KBM-7 (cell line): ENCODE measurements at places on chromosomes 5 and 9.

DNA sequence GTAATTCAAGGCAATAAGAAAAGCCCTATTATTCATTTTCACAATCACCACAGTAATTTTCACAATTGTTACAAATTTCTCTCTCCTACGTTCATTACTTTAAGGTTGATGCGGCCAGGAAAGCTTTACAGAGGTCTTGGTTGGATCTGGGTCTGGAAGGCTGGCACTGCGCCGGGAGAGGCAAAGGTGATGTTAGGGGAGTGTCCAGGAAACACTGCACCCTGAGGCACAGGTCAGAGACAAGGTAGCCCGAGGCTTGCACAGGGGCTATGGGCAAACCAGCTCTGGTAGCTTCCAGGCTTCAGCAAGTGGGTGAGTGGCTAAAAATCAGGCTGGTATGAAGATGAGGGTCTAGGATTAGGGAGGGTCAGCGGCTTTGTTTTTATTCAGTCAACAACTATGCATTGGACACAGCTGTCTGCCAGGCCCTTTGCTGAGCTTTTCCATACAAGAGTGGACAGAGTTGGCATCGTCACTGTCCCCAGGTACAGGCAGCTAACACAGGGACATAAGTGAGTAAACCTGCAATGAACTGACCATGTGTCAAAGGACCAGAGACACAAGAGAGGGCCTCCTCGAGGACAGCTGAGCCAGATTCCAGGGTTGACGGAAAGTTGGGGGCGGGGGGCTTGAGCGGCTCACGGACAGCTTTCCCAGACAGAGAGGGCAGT lies 12.4 kb upstream of the TENT4A start:
- no peak for DNase-seq

DNA sequence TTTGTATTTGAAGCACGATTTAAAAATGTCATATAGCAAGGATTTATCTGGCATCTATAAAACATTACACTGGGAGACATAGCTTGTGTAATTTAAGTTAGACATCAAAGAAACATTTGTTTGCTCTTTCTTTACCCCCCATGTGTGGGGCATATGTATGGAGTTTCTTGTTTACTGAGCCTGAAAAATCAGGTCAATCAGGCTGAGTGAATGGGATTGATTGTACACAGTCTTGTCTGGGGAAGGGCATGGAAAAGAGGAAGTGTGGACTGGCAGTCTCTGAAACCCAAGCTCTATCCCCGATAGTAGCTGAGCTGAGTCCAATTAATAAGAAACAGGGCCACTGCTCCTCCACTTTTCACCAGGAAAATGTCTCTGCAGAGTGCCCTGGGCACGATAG lies 49.4 kb downstream of the SLC46A2 start:
- peak; percentile 25 for DNase-seq

- DNase-seq: no peak
These were observed 20.9 kb downstream of the FOXI1 start for GRCh38 chr5:170126626-170127025.

- no peak for DNase-seq
These were observed 5.3 kb downstream of the BRD3 start for GRCh38 chr9:134062461-134063087.

DNA sequence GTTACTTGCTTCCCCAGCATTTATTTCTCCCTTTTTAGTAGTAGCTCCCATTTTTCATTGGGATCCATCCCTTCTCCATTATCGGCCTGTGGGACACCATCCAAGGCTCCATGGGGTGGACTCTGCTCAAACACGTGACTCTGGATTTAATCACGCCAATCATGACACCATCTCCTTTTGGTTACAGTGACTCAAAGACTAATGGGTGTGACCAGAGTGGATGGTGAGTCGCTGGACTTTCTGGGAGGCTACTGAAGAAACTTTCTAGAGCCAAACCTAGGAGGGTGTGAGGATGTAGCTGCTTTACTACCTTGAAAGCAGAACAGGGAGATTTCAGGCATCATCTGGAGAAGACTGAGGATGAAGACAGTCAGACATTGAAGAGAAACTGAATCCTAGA lies 93.1 kb downstream of the PJA2 start:
- DNase-seq: no peak

DNA sequence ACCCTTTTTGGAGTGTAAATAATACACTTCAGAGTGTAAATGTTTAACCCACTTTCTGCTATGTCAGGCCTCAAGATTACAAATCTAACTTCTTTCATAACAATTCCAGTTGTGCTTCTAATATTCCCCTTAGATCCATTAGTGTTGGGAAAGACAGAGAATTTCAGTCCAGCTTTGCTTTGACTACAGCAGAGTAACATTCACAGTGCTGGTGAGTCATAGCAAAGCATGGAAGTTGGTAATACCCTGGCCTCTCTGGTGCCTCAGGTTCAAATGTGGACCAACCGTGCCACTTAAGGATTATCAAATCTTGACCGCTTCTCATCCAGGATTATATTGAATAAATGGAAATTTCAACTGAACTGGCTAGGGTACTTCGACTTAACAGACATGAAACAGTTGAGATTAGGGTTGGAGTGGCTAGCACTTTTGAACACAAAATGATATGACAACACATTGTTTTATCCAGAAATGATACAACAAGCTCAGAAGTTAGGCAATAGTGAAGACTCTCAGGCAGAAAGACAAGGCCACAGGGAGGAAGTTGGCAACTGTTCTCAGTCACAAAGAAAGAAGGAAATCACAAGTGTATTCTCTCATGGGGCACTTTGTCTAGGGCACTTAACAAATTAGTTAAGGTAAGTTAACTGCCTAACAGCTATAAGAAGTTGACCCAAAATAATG lies 24.4 kb upstream of the RASA1 start:
- no peak for DNase-seq

DNA sequence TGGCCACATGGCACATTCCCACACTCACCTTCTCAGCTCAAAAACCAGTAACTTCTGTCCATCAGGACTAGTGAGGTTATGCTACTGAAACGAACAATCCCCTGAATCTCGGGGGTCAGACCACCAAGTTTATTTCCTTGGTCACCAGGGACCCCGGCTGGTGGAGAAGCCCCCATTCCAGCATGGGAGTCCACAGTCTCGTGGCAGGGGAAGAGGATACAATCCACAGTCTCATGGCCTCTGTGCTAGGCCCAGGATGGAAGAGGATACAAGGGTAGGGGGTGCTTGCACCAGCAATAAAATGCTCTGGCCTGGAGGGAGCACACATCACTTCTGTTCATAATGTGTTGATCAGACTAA lies 7.4 kb upstream of the CARD19 start:
- DNase-seq: no peak

DNA sequence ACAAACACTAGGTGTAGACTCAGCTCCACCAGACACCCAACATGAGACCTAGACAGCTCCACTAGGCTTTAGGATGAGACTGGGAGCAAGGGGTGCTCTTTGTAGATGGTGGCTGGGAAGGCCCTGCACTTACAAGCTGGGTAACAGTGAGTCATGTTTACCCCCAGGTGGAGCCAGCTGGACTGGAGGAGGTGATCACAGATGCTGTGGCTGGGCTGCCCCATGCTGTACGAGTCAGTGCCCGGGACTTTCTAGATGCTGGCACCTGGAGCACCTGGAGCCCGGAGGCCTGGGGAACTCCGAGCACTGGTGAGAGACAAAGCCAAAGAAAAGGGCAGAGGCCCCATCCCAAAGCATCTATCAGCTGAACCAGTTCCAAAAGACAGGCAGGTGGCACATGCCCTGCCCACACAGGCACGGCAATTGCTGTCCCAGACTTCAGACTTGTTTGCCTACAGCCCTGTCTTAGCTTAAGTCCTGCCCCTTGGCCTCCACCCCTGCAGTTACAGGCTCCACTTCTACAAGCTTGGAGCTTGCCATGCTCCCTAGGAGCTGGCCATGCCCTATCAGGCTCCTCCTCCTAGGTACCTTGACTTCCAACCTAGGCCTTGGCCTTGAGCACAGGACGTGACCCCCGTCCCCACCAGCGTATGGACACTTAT lies 2.7 kb downstream of the CCL27 start:
- DNase-seq: no peak

GRCh38 chr5:16617274-16617968 lies 624 bp upstream of the RETREG1 start:
- DNase-seq: no peak

- DNase-seq: no peak
These were observed 915.5 kb downstream of the NR2F1-AS1 start for GRCh38 chr5:92665506-92665905.
